ENCODE measurements at places on chromosomes 2 and 18.

- no peak for DNase-seq
Observed at GRCh38 chr18:67933271-67933670, 416.8 kb upstream of the DSEL start.

DNA sequence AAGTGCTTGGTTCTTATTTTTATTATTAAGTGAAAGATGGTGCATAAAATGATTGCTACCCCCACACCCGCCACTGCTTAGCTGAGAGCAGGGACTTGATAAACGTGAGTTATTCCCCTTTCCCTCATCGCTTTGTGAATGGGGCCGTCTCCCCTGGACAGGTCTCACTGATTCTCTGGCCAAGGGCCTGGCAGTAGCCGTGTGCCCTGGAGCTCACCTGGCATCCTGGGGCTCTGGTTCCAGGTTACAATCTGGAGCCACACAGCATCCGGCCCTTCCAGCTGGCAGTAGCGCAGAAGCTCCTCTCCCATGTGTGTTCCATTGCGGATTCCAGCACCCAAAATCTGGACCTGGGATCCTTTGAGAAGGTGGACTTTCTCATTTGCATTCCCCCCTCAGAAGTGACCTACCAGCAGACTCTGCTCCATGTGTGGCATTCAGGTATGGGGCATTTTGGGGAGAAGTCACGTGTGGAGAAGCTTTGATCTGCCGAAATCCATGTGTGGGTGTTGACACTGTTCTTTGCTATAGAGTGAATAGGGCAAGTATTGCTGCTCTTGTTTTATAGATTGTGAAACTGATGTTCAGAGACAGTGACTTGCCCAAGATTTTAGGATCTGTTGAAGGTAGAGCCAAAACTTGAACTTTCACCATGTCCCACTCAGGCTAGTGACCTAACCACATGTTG is 63.8 kb downstream of the GREB1 start:
- DNase-seq = no peak

- DNase-seq = no peak
Observed at GRCh38 chr2:177172034-177172880, 40.3 kb upstream of the HNRNPA3 start.

- DNase-seq = no peak
Observed at GRCh38 chr2:166572937-166573336, 78.9 kb upstream of the SCN7A start.

- DNase-seq = no peak
Observed at GRCh38 chr2:213087040-213087439, 64.4 kb downstream of the IKZF2 start.

DNA sequence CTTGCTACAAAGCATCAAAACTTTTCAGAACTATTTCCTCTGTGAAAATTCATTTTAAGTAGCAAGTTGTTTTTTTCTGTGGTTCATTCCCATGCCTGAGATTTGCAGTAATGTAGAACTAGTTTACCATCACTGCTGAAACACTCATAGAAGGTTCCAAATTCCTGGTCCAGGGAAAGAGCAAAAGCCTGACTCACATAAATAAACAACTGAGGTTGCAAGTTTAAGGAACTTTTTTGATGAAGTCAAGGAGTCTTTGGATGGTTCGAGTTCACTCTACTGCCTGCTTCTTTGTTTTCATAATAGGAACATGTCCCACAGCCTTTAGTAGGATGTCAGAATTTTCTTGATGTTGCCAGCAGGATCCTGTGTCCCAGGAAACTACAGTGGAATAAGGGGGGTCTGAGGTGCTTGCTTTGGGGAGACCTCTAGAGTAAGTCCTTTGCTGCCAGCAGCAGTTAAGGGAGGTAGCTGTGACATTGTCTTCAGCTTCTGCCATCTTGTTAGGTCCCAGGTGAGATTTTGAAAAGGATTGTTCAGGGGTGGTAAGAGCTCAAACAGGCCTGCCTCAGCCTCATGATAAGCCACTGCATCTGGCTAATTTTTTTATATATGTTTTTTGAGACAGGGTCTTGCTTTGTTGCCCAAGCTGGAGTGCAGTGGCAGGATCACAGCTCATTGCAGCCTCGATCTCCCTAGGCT is 43.9 kb downstream of the ACSL3 start:
- no peak for DNase-seq

DNA sequence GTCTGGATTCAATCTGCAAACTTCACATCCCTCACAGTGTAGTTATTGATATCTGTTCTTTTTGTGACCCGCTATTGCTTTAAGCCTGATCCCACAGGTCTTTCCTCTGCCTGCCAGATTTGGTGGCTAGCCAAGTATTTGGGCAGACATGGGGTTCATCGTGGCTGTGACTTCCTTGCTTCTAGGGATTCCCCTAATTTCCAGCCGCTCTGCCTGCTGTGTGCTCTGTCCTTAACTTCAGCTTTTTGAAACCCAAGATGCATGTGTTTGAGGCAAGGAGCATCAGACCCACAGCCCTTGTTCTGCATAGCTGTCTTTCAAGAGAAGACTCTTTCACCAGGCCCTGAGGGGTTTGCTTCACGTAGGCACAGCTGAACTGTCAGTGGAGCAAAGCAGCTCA is 54.2 kb downstream of the NCAPH start:
- no peak for DNase-seq

All from NK-92 treated with Interleukin-12 subunit alpha and Interleukin-12 subunit beta, amount 100 ng/mL, for 24 hours (cell line).